ENCODE measurements at places on chromosomes 6 and 20.
A peak's percentile ranks its signal among the peaks of the same experiment; 100 is the strongest.

DNA sequence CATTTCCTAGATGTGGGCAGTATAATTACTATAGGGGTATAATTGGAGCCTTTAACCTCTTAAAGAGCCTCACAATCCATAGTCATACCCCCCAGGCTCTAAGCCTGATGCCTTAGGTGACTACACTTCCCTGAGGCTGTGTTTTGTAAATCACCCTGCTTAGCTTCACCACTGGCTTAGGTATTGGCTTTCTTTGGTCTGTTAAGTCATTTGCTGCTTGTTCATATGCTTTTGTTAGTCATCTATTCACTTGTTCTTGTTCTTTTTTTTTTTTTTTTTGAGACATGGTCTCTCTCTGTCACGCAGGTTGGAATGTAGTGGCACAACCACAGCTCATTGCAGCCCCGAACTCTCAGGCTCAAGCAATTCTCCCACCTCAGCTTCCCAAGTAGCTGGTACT, 26.7 kb downstream of the KAT14 start:
- DNase-seq, result no peak

DNA sequence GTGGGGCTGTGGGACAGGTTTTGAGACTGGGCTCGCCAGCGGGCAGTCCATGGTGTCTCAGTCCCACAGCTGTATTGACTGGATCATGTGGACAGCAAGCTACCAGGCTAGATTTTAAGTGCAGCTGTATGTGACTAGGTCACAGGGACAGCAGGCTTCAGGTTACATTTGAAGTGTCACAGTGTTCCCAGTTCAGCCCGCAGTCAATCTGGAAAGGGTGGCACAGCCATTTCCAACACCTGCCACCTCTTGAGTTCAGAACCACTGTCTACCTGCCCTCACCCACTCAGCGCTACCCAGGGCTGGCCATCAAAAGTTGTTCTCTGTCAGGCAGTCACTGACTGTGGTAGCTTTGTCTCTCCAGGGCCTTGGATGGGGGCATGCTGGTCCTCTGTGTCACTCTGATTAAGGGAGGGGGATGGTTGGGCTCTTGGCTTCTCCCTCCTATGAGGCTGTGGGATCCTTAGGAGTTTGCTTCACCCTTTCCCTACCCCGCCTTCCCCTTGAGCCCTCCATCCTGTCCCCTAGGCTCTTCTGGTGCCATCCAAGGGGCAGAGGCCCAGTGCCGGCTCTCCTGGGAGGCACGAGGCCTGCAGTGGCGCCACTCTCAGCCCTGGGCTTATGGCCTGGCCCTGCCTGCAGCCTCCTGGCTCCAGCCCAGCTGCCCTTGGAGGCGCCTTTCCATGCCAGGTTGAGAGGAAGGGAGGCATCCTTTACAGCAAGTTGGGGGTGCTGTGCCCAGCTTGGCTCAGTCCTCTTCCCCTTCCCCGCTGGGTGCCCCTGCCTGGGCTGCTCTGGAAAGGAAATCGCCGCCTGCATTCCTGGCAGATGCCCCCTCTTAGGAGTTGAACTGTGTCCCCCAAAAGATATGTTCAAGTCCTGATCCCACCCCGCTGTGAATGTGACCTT, 44.9 kb downstream of the PNLDC1 start:
- DNase-seq, result no peak

DNA sequence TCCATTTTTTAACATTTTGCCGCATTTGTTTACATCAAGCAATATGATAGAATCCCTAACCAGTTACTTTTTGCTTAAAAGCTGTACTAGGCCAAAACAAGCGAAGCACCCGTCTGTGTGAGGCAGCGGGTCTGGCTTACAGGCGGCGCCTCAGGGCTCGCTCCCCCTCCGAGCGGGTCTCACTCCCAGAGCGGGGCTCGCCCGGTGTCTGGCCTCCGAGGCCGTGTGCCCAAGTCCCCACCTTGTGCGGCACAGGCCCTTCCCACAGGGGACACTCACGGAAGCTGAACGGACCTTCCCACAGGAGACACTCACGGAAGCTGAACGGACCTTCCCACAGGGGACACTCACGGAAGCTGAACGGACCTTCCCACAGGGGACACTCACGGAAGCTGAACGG, 23.4 kb downstream of the ZBTB46 start:
- DNase-seq, result no peak

DNA sequence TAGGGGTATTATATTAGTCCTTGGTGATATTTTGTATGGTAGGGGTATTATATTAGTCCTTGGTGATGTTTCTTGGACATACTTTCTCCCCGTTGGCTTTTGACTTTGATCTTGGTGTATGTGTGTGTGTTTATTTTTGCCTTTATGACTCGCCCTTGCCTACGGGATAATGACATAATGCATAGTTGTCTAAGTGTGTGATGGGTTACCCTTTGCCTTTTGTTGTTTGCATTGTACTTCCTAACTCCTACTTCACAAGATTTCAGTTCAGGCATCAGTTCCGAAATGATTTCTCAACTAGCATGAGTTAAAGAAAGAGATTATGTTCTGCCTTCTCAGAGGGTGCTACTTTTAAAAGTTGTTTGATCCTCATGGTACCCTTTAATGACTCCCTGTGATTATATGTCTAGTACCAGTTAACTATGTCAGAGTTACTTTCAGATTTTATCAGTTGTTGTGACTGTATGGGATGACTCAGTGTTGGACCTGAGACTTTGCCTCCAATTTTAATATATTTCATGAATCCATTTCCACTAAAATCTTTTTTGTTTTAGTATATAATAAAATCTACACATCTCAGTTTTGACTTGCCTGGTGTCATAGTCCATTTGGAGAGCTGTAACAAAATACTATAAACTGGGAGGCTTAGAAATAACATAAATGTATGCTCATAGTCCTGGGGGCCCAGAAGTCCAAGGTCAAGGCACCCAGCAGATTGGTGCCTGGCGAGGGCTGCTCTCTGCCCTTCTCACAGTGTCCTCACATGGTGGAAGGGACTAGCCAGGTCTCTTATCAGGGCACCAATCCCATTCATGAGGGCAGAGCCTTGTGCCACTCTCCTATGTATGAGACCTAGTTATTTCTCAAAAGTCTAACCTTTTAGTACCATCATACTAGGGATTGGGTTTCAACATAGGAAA, 34.1 kb downstream of the CDYL start:
- DNase-seq, result no peak

GRCh38 chr20:8602389-8603116, 466.3 kb upstream of the PLCB4 start:
- no peak for DNase-seq

DNA sequence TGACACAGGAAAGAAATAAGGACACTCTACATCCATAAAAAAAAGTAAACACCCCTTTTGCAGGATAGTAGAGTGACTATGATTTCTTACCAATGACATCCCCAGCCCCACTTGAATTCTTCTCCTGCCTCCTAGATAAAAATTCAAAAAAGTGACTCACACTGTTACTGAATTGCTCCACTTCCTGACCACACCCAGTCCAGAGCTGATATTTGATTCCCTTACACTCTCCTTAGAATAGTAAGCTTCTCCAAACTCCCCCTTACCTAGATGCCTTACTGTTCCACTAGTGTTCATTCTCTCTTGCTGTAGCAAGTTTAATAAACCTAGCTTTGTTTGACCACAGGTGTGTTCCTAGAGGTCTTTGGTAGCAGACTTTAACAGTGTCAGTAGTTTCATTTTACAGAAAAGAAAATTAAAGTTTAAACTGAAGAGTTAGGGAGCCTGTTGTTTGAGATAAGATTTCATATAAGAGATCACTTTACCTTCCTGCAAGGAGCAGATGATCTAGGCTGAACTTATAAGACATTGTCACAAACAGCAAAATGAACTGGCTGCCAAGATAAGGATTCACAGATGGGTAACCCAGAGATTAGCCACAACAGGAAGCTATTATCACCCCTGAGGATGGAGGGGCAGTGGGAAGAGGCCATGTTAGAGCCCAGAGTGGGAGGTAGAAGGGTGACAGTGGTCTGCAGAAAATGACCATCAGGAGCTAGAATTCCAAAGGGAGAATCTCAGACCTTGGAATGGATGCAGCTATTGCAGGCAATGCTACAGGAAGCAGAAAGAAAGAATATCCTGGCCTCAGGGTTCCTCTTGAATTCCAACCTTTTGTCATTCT, 28.4 kb upstream of the BTN3A2 start:
- no peak for DNase-seq

- DNase-seq, result no peak
These were observed 140.7 kb downstream of the FUT9 start for GRCh38 chr6:96156425-96156824.

- DNase-seq, result no peak
These were observed 67.0 kb upstream of the SIRPA start for GRCh38 chr20:1827974-1828785.

DNA sequence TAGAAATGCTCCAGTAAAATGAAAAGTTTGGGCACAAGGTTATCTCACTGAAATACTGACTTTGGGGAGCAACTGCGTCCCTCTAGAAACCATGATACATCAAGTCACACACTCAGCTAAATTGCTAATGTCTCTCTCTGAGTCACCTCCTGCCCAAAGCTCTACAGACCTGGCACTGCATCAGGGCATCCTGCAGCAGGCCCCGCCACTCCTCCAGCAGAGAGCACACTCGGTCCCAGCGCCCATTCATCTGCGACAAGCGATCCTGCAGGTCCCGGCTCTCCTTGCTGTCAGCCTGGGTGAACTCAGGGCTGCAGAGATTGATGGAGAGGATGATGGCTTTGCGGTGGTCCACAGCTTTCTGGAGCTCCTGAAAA, 329.0 kb downstream of the ESR1 start:
- no peak for DNase-seq

DNA sequence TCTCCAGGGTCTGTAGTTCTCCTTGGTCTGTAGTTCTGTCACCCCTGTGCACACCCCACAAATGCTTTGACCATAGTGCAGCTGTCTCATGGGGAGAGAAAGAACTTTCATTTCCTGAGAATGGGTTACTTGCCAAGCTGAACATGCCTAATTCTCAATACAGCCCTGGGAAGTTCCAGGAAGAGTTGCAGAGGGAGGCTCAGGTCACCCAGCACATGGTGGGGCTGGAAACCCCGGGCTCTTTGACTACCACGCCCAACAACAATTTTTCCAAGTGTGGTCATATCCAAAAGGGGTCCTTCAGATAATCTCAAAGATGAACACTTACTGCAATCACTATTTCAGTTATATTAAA, 2.2 kb upstream of the PTPRA start:
- DNase-seq, result no peak

DNA sequence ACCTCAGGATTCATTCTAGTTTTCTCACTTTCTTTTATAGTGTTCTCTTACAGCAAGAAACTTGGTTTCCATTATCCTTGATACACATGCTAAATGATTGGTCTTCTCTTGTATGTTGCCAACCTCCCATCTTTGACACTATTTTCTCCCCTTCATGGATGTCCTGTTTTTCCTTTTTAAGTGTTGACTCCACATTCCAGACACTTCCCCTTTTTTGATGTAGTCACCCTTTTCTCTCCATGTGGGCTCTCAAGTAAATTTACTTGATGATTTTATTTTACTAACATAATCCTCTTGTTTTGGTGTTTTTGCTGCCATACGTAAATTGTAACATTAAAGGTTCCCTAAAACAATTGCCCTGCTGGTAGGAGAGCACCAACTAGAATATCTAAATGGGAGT, 148.1 kb downstream of the ZFAND3 start:
- no peak for DNase-seq

DNA sequence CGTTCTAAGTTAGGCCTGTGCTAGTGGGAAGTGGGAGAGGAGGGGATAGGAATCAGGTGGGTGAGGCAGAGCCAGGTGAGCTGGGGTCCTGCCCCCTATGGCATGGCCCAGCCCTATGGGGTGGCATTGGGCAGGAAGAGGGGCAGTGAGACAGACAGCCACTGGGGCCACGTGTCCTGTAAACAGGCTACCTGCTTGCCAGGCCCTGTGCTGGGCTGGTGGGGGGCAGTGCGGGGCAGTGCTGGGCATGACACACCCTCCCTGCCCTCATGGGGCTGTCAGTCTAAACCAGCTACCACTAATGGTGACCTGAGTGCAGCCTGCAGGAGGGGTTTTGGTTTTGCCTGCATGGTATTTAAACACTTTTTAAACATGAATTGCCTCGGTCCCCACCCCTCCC, 10.1 kb upstream of the PMEPA1 start:
- no peak for DNase-seq

GRCh38 chr6:154732538-154733182, 556 bp upstream of the SCAF8 start:
- DNase-seq, result peak; percentile 13

- no peak for DNase-seq
These were observed 183.6 kb downstream of the PRL start for GRCh38 chr6:22113026-22113766.

- no peak for DNase-seq
These were observed 109.7 kb downstream of the BCAS1 start for GRCh38 chr20:53960579-53961272.

GRCh38 chr20:46720776-46721425, 11.5 kb downstream of the SLC2A10 start:
- DNase-seq, result no peak

- DNase-seq, result no peak
These were observed 5.9 kb upstream of the TUBB2A start for GRCh38 chr6:3163248-3163594.

- peak; percentile 10 for DNase-seq
These were observed 31.0 kb downstream of the TIAM2 start for GRCh38 chr6:155026022-155026705.

- peak; percentile 58 for DNase-seq
These were observed 951 bp downstream of the NRSN2 start for GRCh38 chr20:347640-348484.

GRCh38 chr6:11738661-11739375, 39.8 kb downstream of the ADTRP start:
- no peak for DNase-seq

GRCh38 chr6:139062932-139063646, 34.5 kb downstream of the ABRACL start:
- DNase-seq, result no peak

GRCh38 chr20:3128275-3128984, 31.2 kb downstream of the FASTKD5 start:
- DNase-seq, result no peak

DNA sequence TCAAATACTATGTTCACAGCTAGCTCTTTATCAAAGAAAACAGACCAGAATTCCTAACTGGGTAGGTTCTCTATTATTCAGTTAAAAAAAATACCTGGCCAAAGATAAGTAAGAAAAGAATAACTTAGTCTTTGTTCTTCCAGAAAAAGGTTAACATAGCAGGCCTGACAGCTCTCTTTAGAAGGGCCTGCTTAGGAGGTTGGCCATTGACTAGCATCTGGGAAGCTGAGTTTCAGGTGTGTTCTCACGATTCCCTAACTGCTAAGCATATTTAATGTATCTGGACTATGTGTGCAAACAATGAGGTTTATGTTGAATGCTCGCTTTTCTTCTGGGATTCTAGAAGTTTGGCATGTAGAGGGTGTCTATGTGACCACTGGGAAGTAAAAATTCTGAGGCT, 618.9 kb downstream of the HACE1 start:
- no peak for DNase-seq

DNA sequence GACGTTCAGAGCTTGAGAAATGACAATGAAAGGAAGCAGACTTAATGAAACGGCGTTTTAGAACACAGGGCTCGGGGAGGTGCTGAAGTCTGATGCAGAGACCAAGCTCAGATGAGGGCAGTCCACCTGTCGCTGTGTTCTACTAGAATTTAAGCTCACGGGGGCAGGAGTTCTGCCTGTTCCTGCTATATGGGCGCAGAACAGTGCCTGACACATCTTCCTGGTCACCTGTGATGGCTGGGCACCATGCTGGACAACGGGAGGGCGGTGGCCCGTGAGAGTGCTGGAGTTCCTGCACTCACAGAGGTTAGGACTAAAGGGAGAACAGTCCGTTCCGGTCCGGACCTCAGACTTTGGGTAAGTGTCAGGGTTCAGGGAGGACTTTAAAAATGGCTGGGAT, 130.6 kb downstream of the ERMARD start:
- no peak for DNase-seq
